ENCODE measurements at places on chromosomes 12 and 14.
A peak's percentile ranks its signal among the peaks of the same experiment; 100 is the strongest.

DNA sequence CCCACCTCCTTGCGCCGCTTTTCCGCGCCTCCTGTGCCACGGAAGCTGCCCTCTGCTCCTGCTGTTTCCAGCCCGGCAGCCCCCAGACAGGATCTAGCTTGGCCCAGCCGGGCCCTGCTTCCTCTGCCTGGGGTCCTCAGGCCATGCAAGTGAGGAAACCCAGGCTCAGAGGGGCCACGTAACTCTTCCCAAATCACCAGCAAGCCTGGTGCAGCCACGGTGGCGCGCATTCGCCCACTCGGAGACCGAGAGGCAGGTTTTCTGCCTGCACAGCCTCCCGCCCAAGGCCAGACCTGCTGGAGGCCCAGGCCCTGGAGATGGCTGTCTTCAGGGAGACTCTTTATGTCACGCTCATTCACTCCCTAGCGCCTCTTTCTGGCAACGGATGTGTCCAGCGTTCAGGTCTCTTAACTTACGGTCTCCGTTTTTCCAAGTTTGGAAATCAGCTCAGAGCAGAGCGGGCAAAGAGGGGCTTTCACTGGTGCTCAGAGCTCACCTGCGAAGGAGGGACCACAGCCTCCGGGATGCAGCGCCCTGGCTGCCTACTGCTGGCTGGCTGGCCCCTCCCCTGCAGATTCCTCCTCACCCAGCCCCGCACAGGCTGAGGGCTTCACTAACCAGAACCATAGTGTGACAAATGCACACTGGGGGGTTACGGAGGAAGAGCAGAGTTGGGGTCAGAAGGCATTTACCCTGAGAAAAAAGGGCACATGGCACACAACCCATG is 20.6 kb upstream of the CEP170B start:
- DNase-seq = no peak

GRCh38 chr14:63174760-63175191 is 29.5 kb upstream of the RHOJ start:
- no peak for DNase-seq

- no peak for DNase-seq
Measured at GRCh38 chr12:96219700-96220206, 25.6 kb downstream of the ELK3 start.

GRCh38 chr14:35814371-35815005 is 5.4 kb upstream of the RALGAPA1 start:
- peak; percentile 77 for DNase-seq

DNA sequence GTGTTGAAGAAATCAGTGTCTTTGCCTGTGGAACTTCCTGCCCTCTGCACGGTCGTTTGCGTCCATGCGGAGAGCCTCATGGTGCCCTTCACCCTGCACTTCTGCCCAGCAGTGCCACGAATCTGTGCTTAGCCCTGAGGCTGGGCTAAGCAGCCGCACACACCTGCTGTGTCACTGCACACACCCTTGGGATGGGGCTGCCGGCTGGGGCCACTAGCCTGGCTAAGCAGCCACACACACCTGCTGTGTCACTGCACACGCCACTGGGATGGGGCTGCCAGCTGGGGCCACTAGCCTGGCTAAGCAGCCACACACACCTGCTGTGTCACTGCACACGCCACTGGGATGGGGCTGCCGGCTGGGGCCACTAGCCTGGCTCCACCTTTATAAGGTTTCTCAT is 188.5 kb downstream of the KIF26A start:
- no peak for DNase-seq

DNA sequence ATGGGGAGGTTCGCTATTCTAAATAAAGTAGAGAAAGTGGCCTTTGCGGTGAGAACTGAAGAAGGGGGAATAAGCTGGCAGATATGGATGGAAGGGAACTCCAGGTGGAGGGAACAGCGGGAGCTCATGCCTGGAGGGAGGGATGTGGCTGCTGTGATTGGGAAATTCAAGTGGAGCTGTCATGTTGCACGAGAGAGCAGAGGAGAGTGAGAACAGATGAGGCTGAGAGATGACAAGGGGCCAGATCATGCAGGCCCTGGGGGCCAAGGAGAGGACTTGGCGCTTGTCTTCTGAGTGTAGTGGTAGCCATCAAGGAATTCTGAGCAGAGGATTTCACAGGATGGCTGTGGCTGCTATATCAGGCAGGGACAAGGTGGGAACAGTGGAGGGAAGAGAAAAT is 35.0 kb downstream of the TGFB3 start:
- no peak for DNase-seq

DNA sequence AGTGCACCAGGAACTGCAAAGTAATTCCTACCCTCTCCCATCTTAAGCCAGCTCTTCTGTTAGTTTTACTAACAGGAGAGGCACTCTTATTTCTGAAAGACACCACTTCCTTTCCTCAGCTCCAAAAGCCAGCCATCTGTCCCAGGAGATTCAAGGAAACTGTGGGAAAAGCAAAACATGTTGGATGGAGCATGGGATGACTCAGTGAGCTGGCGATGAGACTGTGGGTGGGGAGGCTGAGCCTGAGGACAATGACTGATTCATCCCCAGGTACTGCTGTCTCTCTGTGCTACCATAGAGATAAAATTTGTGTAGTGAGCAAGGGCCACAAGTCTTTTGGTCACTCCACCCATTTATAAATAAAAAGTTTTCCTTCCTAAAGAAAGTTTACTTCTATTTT is 141.4 kb downstream of the MYRFL start:
- DNase-seq = no peak

GRCh38 chr14:96617635-96618034 is 115.5 kb downstream of the PAPOLA start:
- no peak for DNase-seq

- DNase-seq = no peak
Measured at GRCh38 chr14:80996049-80996901, 40.9 kb downstream of the TSHR start.

GRCh38 chr12:26732005-26732908 is 100.7 kb downstream of the ITPR2 start:
- DNase-seq = no peak

- no peak for DNase-seq
Measured at GRCh38 chr12:13425766-13426165, 229.2 kb downstream of the EMP1 start.

GRCh38 chr14:71322655-71323250 is 415.5 kb downstream of the PCNX1 start:
- DNase-seq = no peak

GRCh38 chr12:29763301-29763683 is 20.4 kb downstream of the TMTC1 start:
- DNase-seq = no peak

DNA sequence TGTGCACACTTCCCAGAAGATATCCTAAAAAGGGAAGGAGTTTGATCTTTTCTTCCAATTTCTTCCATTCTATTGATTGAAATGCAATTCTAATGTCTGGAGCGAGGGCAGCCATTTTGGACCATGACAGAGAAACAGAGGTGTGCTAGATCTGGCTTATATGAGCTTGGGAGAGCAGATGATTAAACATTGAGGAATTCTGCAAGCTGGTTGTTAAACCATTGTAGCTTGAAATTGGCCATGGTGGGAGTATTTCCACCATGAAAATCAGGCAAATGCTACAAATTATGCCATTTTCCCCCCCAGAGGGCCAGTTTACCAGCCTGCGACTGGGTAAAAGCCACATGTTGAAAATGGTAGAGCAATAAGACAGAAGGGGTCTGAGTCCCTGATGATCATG is 155.0 kb downstream of the PAWR start:
- no peak for DNase-seq

GRCh38 chr12:64034901-64035576 is 187.1 kb downstream of the KICS2 start:
- no peak for DNase-seq

DNA sequence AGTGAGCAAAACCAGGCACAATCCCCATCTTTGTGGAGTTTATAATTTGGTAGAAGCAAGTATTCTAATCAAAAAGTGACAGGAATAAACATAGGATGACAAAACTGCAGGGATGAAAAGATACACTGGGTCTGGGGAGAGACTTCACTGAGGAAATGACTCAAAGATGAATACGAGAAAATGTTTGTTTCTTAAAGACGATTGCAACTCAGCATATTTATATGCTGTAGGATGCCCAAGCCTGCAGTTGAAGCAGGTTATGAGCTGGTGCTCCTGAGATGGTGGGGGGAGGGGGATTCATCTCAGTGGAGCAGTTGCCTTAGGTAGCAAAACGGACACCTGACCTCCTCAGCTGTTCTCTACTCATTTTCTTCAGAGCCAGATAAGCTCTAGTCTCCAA is 13.4 kb upstream of the SLC38A4 start:
- DNase-seq = no peak

DNA sequence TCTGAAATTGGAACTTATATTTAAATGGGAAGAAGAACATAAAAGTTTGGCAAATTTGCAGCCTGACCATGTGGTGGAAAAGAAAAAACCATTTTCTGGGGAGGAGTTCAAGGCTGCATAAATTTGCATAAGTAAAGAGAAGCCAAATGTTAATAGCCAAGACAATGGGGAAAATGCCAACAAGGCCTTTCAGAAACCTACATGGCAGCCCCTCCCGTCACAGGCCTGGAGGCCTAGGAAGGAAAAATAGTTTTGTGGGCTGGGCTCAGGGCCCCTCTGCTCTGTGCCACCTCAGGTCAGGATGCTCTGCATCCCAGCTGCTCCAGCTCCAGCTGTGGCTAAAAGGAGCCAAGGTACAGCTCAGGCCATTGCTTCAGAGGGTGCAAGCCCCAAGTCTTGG is 67.6 kb upstream of the CCDC60 start:
- no peak for DNase-seq

DNA sequence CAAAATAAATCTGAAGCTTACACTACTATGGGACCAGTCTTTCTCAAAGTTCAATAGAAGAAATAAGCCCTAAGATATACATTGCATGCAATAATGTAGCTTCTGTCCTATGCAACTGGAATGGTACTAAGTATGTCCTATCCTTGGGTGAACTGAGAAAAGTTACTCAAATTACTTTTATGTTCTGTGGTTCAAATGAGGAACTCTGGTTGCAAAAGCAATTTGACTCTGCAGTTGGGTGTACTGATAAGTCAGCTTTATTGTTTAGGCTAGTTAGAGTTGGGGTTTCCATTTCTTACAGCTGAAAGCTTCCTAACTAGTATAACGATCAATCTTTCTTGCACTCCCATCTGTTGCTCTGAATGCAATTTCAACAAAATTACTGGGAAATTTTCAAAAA is 29.2 kb downstream of the GPR135 start:
- DNase-seq = no peak

GRCh38 chr12:44627387-44628166 is 248.5 kb downstream of the NELL2 start:
- DNase-seq = no peak

GRCh38 chr12:25818596-25819390 is 139.7 kb upstream of the RASSF8 start:
- no peak for DNase-seq

DNA sequence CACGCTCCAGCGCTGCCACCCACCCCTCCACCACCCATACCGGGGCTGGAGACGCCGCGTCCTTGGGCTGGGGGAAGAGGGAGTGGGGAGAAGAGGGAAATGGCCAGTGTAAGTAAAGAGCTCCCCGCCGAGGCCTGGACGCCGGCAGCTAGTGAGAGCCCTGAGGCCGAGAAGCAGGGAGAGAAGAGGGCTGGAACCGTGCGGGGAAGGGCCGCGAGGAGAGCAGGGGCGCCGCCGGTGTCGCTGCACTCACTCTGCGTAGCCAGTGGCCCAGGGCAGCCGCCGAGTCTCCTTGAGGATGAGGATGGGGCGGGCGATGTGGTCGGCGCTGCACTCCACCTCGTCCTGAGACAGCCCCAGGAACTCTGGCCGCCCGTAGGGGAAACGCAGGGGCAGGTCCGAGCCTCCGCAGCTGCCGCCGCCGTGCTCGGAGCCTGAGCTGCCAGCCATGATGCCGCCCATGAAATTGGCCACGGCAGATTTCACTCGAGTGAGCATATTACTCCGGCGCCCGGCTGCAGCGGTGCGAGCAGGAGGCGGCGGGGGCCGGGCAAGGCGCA is 631 bp downstream of the PPM1H start:
- no peak for DNase-seq

DNA sequence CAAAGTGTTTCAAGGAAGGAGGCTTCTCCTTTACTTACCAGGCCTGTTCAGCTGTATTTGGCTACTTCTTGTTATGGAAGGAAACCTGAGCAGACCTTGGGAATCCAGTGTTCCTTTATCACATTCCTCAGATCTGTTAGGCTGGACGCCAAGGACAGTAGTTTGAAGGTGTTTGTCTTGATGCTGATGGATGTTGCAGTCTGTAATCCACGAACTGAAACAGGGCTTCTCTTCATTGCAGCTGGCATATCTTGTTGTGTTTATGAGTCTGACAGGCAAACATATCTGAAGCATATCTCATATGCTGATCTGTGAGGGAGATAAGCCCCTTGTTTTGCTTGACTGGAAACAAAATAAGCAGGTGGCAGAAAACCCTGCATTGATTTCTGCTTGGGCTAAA is 904.3 kb downstream of the NRXN3 start:
- DNase-seq = no peak

DNA sequence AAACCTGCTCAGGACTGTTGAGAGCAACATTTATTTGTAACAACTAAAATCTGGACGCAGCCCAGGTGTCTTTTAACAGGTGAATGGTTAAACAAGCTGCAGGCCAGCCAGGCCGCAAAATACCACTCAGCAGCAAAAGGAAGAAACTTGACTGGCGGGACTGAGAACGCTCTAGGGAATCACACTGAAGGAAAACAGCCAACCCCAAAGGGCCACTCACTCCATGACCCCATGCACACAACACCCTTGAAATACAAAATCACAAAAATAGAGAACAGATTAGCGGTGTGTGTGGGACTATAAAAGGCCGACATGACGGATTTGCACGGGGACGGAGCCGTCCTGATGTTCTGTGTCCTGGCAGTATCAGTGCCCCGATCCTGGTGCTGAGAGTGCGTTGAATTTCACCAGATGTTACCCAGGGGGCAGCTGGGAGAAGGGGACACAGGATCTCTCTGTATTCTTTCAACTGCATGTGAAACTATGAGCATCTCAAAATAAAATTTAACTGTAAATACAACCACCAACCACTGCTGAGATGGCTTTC is 23.0 kb downstream of the VPS37B start:
- no peak for DNase-seq

DNA sequence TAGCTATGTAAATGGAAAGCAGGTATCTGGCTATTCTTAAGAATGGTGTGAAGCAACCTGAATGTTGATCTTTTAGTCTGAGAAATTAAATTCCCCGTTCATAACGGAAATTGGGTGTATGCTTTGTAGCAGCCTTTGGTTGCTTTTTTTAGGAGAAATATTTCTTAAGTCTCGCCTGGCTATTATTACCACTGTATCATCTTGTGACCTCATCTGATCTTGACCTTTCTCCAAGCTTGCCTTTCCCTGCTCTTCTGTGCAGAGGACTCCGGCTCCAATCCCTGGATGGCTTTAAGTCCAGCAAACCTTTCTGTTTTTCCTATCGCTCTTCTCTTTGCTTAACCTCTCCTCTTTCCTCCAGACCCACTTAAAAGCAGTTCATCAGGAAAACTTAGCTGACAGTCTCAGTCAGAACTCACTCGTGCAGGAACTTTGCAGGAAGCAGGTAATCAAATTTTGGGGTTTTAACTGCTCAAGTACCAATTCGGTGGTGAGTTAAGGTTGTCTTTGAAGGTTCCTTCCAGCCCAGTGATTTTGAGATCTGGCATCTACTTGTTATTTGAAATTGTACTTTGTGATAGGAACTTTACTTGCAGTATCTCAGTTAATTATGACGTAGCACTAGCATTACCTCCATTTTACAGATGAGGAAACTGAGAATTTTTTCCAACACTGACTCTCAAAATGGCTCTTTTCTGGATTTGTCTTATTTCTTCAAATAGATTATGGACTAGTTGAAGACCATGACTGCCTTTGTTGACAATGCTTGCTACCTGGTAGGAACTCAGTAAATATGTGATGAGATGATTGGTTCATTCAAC is 14.1 kb downstream of the PPFIBP1 start:
- no peak for DNase-seq

GRCh38 chr12:101802486-101802885 is 28.3 kb downstream of the GNPTAB start:
- DNase-seq = no peak

All from activated CD4-positive, CD25-positive, alpha-beta regulatory T cell (primary cell).